ENCODE measurements at places on chromosomes 1 and 21.

GRCh38 chr1:72412286-72412685 is 129.9 kb upstream of the NEGR1 start:
- no peak for DNase-seq

- DNase-seq, result no peak
Measured at GRCh38 chr1:248788327-248788726, 32.8 kb upstream of the LYPD8 start.

- no peak for DNase-seq
Measured at GRCh38 chr1:67460676-67461500, 30.7 kb upstream of the SERBP1 start.

DNA sequence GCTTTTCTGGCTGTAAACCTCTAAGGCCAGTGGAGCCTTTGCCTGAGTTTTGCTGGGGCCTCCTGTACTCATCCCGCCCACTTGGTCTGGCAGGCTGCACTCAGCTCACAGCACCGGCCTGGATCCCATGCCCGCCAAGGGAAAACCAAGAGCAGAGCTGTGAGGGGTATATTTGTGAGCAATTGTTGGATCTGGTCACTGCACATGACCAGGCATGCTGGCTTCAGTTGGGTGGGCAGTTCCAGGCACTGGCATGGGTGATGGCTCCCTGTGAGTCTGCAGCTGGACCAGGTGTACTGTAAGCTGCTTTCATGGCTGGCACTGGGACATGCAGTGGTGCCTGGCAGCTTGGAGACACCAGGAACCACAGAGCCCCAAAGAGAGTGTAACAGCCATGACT is 563.1 kb upstream of the RGS18 start:
- no peak for DNase-seq

GRCh38 chr1:56696663-56697062 is 51.5 kb downstream of the PRKAA2 start:
- DNase-seq, result no peak

DNA sequence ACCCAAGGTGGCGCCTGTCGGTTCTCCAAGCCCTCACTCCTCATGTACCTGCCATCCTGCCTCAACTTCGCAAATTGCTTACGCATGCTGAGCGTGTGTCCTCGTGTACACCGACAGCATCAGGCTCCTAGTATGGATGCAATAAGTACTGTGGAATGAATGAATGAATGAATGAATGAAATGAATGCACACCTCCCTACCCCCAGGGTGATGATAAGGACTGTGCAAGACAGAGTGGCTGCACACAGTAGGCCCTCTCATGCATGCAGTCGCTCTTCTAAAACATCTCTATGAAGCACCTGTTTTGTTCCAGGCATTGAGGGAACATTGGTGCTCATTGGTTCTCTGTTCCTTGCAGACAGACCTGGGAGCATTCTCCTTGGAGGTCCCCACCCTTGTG is 49.8 kb upstream of the H6PD start:
- DNase-seq, result no peak

DNA sequence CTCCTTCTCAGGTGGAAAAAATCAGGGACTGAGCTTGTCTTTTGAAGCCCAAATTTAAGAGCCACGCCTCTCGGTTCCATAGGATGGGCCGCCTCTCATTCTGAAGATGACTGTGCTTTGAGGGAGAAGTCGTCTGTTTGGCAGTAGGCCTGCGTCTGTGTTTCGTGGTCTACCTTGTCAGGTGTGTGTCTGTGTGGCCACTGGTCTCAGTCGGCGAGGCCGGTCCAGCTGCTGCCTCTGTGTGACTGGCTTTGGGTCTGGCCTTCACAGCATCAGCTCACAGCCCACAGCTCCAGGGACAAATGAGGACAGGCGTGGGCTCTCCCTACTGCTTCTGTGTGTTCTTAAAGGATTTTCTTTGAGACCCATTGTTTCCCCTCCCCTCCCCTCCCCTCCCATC is 50.3 kb downstream of the B3GALT5 start:
- no peak for DNase-seq

- DNase-seq, result no peak
Measured at GRCh38 chr21:36567216-36567885, 87.4 kb upstream of the CLDN14 start.

DNA sequence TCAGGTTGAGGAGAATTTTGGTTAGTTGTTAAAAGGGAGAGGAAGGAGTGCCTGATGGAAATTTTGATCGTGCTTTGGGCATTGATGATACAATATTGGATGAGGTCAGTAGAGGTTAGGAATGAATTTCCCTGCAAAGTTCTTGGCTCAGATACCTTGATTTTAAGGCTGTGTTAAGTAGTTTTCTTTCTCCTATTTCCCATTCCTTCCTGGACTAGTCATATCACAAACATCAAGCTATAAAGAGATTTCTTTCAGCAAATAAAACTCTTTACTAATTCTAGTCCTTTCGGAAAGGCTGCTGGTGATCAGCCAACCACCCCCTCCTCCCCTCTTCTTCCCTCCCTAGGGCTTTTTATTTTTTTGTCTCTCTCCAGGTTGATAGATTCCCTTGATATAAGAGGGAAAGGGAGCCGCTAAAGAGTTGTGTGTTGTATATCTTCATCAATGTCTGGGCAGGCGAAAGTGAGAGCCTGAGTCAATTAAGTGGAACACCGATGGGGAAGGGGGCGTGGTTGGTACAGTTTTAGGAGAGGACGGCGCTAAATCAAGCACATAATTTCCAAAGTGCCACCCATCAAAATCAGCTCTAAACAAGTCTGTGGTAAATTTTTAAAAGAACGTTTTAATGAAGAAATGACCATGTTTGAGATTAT is 100.1 kb upstream of the PLXNA2 start:
- no peak for DNase-seq

- no peak for DNase-seq
Measured at GRCh38 chr1:101453844-101454243, 217.0 kb downstream of the S1PR1 start.

- peak; percentile 35 for DNase-seq
Measured at GRCh38 chr1:25431955-25432719, 1.4 kb downstream of the MACO1 start.

- DNase-seq, result peak; percentile 82
Measured at GRCh38 chr1:21651214-21652042, 17.7 kb downstream of the RAP1GAP start.

- DNase-seq, result peak; percentile 94
Measured at GRCh38 chr21:16587141-16587581, 857.4 kb downstream of the USP25 start.

GRCh38 chr1:6596886-6597776 is 5.5 kb downstream of the KLHL21 start:
- no peak for DNase-seq

GRCh38 chr1:5009376-5010065 is 355.1 kb downstream of the AJAP1 start:
- no peak for DNase-seq

- no peak for DNase-seq
Measured at GRCh38 chr21:34075760-34076660, 2.6 kb downstream of the MRPS6 start.

DNA sequence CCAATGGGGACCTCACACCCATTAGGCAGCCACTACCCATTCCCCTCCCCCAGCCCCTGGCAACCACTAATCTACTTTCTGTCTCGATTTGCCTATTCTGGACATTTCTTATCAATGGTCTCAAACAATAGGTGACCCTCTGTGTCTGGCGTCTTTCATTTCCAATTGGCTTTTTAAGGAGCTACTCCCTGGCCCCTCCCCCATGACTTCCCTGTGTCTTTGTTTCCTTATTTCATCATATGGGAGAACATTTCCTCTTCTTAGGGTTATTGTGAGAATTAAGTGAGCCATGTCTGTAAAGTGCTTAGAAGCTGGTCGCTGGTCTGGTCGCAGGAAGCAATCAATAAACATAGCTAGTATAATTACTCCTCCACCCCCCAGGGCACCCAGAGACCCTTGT is 80.9 kb downstream of the SPSB1 start:
- DNase-seq, result no peak

GRCh38 chr1:201531551-201532425 is 7.1 kb upstream of the NAV1 start:
- DNase-seq, result no peak
